Endothelial cell of umbilical vein (primary cell): ENCODE measurements at places on chromosomes 13 and 19.

DNA sequence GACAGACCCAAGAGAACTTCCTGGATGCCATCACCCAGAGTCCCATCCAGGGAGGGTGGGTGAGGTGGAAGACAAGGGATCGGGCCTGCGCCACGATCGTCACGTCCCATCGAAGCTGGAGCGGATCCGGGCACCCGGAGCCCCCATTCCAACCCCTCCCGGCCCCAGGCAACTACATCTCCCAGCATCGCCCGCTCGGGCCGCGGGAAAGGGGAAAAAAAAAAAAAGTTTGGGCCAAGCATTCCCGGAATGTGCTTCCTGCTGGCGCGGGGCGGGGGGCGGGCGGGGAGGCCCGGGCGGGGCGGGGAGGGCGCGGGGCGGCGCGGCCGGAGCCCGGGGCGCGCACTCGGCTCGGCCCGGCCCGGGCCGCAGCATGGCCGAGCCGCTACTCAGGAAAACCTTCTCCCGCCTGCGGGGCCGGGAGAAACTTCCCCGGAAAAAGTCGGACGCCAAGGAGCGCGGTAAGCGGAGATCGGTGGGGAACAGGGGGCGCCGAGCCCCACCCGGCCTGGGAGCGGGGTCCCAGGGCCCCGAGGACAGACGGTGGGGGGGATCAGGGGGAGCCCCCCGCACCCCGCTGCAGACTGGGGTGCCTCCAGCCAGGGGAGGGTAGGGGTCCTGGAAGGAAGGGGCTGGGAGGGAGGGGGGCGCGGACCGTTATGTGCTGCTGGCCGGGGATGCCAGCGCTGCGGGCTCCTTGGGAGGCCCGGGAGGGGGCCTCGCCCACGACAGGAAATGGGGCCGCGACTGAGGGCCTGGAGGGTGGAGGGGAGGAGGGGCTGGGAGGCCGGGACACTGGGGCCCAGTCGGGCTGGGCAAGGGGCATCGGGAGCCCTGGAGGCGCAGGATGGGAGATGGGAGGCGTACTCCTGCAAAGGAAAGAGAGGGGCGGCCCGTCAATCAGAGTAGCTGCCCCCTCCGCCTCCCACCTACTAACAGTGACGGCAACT lies at the start of gene SYDE1:
Gene SYDE1 (plus strand): TSS at position 341 of the 950 bp plus-strand sequence. CDS start 33 bp downstream, at position 374.
- DNase-seq, result peak; percentile 26

DNA sequence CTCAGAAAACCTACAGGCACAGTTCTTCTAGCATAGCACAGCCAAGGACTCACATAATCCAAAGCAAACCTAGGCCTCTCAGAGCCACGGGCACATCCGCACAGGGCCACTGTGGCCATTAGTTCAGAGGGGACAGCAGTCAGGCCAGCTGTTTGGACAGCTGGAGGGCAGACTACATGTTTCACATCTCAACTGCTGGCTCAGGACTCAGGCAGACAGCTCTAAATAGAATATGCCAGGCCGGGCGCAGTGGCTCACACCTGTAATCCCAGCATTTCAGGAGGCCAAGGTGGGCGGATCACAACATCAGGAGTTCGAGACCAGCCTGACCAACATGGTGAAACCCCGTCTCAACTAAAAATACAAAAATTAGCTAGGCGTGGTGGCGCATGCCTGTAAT lies 26.8 kb downstream of the SAFB2 start:
- no peak for DNase-seq

DNA sequence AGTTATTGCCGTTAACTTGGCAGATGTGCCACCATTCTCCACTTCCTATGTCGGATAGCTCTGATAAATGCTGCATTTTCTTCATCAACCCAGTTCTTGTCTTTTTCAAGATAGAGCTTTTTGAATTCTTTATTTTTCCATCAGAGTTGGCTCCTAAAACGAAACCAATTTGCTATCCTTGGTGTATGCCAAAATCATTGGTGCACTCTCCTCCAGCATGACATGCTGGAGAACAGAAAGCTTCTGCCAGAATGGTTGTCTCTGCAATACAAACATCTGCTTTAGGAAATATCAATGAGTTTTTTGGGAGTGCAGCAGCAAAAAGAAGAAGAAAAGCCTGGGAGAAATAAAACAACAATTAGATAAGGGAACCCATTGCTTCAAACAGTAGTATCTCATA lies 124.2 kb downstream of the CDK8 start:
- DNase-seq, result no peak

- no peak for DNase-seq
Measured at GRCh38 chr13:19607523-19608078, 25.9 kb upstream of the MPHOSPH8 start.

- DNase-seq, result no peak
Measured at GRCh38 chr13:26230703-26231102, 8.6 kb upstream of the RNF6 start.

GRCh38 chr13:97945792-97946419 lies 7.6 kb upstream of the IPO5 start:
- DNase-seq, result no peak

- no peak for DNase-seq
Measured at GRCh38 chr13:79197933-79198332, 208.1 kb downstream of the RBM26 start.

- no peak for DNase-seq
Measured at GRCh38 chr13:95233026-95233635, 68.1 kb downstream of the ABCC4 start.

DNA sequence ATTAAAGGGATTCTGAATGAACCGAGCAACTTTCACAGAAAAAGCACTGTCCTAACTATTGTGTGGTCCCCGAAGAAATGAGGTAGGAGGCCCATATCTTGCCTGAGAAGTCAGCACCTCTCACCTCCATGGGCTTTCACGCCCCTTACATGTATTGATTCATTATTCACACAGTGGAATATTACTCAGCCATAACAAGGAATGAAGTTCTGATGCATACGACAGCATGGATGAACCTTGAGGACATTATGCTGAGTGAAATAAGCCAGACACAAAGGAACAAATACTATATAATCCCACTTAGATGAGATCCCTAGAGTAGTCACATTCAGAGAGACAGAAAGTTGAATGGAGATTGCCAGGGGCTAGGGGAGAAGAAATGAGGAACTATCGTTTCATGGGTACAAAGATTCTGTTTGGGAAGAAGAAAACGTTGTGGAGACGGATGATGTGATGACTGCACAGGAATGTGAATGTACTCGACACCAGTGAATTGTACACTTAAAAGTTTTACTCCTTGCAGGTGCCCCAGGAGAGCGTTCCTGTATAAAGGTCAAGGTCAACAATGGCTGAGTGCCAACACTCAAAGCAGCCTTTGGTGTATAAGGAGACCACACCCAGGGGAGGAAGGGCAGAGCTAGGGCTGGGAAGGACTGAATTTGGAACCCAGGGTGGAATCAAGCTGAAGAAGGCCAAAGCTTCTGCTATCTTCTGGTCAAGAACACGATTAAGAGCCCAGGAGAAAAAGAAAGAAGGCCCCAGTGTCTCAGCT lies 22.5 kb downstream of the ZIC5 start:
- DNase-seq, result no peak

DNA sequence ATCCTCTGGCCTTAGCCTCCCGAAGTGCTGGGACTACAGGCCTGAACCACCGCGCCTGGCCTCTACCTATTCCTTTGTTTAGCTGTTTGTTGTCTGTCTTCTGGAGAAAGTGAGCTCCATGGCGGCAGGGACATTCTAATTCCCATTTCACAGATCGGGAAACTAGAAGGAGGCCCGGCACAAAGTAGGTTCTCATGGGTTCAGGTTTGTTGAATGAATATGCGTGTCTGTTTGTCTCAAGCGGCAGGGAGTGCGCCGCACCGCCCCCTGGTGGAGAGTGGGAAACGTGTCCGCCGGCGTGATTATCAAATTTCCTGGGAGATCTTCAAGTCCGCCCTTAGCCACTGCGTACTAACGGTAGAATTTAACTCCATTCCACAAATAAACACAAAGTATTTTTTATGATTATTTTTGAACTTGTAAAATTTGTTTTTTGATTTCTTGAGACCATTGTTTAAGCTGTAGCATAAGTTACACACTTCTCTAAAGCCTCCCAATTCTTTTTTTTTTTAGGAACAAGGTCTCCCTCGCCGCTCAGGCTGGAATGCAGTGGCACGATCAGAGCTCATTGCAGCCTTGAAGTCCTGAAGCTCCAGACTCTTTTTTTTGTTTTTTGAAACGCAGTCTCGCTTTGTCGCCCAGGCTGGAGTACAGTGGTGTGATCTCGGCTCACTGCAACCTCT lies 8.9 kb upstream of the CCDC9 start:
- DNase-seq, result peak; percentile 74

DNA sequence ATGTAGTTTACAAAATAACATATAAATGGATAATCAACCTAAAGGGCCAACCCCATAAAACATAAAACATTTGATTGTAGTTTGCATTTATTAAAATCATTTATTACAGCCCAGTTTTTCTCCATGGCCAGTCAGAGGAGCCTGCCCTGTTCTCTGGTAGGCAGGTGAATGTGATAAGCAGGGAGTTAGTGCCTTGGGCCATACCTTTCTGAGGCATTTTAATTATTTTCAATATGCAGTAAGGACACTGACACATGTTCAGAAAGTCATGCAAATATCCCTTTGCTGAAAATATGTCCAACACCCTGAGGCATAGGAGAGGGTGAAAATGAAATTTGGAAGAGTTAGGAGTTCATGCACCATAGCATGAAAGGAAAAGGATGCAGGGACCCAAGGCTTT lies 242.6 kb upstream of the EDNRB start:
- no peak for DNase-seq

- no peak for DNase-seq
Measured at GRCh38 chr19:15328312-15328711, 4.0 kb downstream of the BRD4 start.

GRCh38 chr19:45403781-45404556 lies 900 bp downstream of the PPP1R13L start:
- peak; percentile 58 for DNase-seq

GRCh38 chr13:111043575-111043982 lies 71.5 kb upstream of the ARHGEF7 start:
- DNase-seq, result no peak

- DNase-seq, result no peak
Measured at GRCh38 chr13:59176775-59177174, 987.0 kb downstream of the DIAPH3 start.

DNA sequence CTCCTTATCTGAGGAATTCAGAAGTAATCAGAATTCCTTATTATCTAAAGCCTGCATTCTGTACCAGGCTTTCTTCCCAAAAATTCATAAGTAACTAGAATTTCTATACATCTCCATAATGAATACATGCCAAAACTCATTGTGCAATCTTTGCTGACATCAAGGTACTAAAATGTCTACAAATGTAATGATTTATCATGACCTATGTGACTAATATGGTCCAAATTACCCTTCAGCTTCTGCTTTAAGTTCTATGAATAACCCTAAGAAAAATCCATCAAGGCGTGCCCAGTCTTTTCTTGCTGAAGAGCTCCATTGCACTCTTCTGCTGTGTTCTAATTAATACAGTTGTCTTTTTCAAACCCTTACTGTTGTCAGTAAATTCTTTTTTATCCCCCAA lies 58.5 kb upstream of the SLITRK1 start:
- no peak for DNase-seq

DNA sequence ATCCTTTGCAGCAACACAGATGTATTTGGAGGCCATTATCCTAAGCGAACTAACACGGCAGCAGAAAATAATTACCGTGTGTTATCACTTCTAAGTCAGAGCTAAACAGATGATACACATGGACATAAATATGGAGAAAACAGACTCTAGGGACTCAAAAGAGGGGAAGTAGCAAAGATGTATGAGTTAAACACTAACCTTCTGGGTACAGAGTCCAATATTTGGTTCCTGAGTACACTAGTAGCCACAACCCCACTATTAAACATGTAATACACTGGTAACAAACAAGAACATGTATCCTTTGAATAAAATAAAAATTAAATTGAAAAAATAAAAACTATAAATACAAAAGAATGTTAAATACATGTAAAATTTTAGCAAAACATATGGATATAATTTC lies 118.0 kb upstream of the SLITRK5 start:
- DNase-seq, result no peak

- DNase-seq, result no peak
Measured at GRCh38 chr19:36043952-36044351, 10.1 kb downstream of the THAP8 start.

GRCh38 chr13:76792731-76793347 lies 93.4 kb downstream of the KCTD12 start:
- DNase-seq, result peak; percentile 49

- no peak for DNase-seq
Measured at GRCh38 chr19:3233831-3234230, 9.4 kb downstream of the CELF5 start.

DNA sequence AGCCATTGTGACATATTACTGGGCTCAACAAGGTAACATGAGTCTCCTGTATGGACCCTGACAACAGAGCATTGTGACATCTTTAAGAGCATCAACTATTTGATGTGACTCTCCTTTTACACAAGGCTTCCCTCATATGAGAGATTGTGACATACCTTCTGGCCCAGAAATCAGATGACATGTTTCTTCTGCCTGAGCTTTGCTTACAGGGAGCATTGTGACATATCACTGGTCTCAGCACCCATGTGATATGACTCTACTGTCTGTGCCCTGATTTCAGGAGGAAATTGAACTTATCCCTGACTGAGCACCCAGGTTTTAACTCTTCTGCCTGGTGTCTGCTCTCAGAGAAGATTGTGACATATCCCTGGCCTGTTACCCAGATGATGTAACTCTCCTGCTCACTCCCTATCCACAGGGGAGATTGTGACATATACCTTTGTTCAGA lies 15.9 kb upstream of the ZNF681 start:
- no peak for DNase-seq

DNA sequence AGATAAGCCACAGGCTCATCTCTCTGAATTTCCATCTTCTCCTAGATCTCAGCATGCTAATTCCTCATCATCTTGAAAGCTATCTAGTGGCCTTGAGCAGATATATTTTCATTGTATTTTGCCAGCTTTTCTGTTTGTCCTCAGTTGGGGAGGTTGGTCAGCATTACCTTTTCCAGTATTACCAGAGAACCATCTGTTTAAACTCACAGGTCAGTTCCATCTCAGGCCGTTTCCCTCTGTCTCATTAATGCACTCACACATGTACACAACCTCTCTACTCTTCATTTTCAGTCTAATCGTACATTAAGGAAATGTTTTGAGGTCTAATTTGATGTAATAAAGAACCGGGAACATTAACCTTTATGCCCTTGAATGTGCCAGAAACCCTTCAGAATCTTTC lies 29.7 kb downstream of the USPL1 start:
- DNase-seq, result no peak

- DNase-seq, result no peak
Measured at GRCh38 chr19:36121486-36122124, 6.3 kb downstream of the TBCB start.
